Kidney epithelial cell (primary cell): ENCODE measurements at places on chromosomes 3 and 15.

GRCh38 chr3:1506090-1506489, 413.3 kb downstream of the CNTN6 start:
- DNase-seq = no peak

GRCh38 chr15:76994001-76994400, 925 bp upstream of the PSTPIP1 start:
- no peak for DNase-seq

DNA sequence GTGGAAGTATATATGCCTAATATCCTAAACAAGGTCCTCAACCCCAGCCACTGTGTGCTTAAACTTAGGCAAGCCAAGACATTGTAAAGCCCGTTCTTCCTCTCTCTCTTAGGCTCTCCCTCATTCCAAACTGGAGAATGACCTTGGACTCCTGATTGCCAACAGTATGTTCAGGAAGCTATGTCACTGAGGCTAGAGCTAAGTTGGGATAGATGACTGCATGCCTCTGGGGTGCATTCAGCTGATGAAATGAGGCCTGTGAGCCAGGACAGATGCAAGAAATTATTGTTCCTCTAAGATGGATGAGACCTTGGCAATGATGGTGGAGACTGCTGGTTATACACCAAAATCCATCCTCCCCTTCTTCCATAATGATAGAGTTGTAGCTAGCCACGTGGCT, 27.9 kb upstream of the TBC1D21 start:
- DNase-seq = no peak

DNA sequence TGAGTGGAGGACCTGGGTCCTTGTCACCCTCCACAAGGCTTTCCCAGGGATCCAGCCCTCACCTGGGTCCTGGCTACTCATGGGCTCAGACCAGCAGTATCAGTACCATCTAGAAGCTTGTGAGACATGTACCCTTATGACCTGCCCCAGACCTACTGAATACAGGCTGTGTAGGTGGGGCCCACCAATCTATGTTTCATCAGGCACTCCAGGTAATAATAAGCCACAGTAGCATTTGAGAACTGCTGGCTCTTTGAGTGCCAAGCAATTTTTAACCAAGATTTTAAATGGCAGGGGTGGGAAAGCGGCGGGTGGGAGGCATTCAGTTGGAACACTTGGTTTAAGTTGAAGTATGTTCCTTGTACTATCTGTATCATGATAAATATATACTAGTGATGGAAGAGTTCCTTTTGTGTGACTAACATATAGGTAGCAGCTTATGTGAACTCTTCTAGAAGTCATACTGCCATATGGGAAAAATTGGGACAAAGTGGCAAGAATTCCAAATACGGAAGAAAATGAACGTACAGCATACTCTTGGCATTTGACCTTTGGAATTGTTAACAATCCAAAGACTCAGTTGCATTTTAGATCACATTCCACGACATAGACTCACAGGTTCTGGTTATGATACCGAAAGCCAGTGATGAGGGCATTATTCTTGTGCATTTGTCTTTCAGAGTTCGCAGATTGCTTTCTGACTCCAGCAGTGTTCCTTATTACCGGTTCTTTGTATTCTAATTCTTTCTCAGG, 190.4 kb downstream of the GHSR start:
- no peak for DNase-seq

- no peak for DNase-seq
Measured at GRCh38 chr3:71226565-71227269, 356.8 kb downstream of the FOXP1 start.

DNA sequence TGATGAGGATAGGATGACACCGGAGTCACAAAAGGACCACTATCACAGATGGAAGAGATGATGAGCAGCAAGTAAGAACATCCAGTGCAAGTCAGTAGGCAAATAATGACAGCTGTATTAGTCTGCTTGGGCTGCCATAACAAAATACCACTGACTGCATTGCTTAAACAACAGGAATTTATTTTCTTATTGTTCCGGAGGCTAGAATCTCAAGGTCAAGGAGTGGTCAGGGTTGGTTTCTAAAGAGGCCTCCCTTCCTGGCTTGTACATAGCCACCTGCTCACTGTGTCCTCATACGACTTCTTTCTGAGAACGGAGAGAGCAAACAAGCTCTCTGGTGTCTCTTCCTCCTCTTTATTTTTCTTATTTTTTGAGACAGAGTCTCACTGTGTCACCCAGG, 380.7 kb downstream of the PLOD2 start:
- no peak for DNase-seq
